ENCODE measurements at places on chromosomes 5 and 9.

DNA sequence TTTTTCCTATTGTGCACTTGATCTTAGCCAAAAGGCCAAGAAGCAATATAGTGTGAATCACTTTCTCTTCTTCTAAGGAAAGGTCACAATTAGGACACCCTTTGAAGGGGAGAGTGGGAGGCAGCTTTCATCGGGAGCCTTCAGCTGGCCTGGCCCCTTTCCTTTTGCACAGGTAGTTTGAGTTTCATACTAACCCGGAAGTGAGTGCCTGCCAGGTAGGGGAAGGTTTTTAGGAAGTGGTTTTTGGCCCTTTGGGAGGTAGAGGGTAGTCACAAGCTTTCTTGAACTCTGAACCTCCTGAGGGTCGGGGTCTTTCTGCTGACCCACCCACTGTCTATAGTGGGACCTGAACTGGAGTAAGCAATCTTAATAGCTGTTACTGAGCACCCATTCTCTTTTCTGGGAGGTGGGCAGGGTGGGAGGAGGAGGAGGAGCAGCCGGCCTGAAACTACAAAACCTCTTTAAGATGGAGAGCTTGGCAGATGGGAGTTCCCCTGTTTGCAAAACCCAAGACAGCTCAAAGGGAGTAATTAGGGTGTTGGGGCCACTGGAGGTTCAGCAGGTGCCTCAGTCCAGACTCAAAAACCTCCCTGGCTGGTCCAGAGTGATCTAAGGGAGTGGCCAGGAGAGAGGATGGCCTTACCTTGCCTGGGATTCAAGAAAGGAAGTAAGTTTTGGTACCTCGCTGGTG is 6.0 kb downstream of the LARP1 start:
- DNase-seq, result no peak

DNA sequence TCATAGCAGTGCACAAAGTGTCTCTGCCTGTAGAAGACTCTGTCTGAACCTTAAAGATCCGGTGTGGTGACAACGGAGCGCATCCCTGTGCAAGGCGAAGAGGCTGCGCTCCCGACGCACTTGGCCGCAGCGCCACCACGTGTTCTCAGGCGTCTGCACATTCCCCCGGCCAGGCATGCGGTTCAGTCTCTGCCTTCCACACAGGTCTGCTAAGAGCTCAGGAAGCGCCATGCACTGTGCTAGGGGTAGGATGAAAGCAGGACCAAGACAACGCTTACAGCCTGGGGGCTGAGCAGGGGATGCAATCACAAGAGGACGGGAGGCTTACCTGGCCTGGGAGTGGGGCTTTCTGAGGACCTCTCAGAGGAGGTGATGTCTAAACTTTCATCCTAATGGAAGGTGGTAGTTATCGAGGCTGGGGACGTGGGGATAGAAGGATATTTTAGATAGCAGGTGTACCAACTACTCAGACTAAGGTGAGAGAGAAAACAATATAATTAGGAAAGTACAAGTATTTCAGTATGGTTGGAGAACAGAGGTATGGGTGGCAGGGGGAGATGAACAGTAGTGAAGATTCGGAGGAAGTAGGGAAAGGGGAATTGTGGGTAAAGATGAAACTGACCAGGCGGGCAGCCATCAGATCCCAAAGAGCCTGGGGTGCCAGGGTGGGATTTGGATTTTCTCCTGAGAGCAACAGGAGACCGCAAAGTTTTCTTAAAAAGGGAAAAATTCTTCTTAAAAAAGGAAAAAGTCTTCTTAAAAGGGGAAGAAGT is 13.3 kb downstream of the CAPSL start:
- DNase-seq, result peak; percentile 24

- no peak for DNase-seq
Measured at GRCh38 chr9:13879981-13880380, 434.0 kb downstream of the NFIB start.

DNA sequence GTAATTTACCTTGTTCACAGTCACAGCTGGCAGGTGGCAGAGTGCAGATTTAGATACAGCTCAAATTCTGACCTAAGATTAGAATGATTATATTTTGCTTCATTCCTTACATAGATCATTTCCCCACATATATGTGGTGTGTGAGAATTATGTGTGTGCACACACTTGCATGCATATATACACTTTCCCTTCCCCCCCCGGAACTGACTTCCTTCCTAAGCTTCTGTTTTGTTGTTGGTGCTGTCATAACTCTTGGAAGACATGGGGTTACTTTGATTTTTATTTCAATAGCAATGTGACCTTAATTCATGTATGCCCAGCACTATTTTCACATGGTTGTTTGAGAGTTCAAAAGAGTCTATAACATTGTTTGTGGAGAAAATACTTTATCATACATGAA is 112.8 kb downstream of the CMYA5 start:
- DNase-seq, result no peak

- DNase-seq, result no peak
Measured at GRCh38 chr9:107158321-107158720, 124.8 kb upstream of the RAD23B start.

GRCh38 chr5:59143926-59144333 is 561.1 kb downstream of the RAB3C start:
- DNase-seq, result no peak

DNA sequence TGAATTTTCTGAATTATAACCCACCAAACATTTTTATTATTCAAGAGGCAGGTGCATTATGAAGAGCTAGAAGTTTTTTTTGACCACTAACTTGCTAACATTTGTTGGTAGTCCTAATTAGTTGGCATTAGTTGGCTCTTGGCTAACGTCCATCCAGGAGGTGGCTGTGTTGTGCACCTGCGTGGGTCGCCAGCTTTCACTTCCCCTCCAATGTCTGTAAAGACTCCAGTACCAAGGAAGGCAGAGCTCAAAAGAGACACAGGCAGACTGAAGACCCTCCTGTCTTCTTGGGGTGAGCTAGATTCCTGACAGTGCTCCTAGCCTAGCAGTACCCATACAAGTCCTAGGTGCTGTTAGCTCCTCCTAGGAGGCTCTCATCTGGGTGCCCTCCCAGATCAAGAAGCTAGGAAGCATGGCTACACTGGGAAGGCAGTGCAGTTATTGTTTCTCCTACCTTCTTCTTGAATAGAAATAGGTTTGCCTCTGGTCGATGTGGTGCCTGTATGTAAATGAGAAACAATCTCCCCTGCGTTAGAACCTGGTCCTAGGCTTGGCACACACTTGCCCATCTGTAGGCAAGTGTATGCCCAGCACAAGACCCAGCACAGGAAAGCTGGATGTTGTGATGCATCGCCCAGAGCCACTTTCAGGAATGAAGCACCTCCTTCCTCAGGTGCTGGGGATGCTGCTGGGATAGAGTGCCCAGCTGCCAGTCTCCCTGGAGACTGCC is 190.9 kb downstream of the ICE1 start:
- no peak for DNase-seq

DNA sequence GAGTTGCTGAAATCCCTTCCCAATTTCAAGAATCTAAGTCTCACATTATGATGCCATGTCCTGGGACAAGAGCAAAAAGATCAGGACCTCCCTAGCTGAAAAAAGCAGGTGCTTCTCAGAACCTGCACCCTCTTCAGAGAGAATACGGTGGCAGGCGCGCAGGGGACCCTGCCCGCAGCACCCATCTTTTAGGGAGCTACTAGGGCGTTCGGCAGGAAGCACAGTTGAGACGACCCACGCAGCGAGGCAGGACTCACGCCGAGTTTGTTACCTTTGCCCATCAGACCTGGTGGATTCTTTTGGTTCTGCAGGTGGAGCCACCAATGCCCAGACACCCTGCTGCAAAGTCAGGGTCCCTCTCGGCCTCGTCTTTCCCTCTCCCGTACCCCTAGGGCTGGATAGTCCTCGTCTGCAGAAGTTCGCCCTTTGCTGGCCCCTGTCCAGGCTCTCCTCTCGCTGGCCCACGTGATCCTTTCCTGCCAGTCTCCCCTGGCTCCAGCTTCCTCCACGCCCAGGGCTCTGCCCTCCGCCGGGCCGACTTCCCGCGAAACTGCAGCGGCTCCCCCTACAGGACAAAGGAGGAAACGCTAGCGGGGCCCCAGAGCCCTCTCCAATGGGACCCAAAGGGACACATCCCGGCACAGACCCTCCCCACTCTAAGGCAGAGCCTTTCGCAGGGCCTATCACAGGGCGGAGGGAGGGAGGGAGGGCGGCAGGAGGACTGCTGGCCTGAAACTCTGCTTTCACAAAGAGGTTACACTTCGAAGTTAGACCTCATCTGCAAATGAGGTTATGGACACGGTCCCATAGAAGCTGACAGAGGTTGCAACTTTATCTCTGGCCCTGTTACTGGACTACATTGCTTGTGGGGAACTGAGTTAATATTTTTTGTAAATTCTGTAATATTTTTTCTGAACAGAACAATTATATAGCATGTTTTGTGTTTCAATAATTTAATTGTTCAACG is 28.8 kb downstream of the TMEM174 start:
- DNase-seq, result no peak

DNA sequence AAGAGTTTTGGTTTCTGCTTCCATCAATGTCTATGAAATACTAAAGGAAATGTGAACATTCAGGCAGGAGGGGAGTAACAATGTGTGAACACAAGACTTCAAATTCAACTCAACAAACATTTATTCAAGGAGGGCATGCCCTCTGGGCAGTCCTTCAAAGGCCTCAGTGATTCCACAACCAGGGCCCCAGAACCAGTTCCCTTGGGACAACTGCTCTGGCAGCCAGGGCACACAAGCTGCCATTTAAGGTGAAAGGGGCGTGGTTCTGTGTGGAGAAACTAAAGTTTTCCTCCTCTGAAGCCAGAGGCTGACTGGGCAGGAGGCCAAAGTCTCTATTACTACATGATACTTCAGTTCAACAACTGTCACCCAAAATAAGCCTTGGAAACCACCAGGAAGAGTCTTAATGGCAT is 3.2 kb downstream of the RBM18 start:
- no peak for DNase-seq
